ENCODE measurements at places on chromosomes 5 and 9.

GRCh38 chr5:149895416-149896345, 48.9 kb downstream of the PDE6A start:
- DNase-seq = no peak

- DNase-seq = no peak
These were observed 48.0 kb upstream of the CEP78 start for GRCh38 chr9:78187763-78188484.

DNA sequence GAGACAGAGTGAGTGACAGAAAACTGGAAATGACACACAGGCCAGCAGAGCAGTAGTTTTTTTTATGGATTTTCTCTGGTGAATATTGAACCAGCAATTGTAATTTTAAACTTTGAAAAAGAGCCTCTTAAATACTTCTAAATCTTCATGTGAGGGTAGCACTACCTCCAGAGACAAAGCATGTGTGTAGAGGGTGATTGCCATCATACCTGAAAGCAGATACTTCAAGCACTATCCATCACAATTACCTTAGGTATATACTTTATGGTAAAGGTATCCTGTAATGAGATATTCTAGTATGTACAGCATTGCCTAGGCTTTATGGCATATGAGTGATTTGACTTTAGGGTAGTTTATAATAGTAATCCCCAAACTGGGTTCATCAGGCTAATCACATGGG, 3.4 kb upstream of the EBF1 start:
- DNase-seq = no peak

- no peak for DNase-seq
These were observed 55.9 kb downstream of the CDK5RAP2 start for GRCh38 chr9:120524038-120524437.

GRCh38 chr5:59062986-59063683, 480.3 kb downstream of the RAB3C start:
- no peak for DNase-seq

DNA sequence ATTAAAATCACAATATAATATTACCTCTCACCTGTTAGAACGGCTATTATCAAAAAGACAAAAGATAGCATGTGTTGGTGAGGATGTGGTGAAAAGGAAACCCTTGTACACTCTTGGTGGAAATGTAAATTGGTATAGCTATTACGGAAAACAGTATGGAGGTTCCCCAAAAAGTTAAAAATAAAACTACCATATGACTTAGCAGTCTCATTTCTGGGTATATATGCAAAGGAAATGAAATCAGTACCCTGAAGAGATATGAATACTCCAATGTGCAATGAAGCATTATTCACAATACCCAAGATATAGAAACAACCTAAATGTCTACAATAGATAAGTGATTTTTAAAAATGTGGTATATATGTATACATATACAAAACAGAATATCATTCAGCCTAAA, 199.9 kb downstream of the SNX18 start:
- DNase-seq = no peak
